ENCODE measurements at places on chromosomes 12 and 14.

- no peak for DNase-seq
Measured at GRCh38 chr12:41684997-41685396, 459.7 kb downstream of the GXYLT1 start.

DNA sequence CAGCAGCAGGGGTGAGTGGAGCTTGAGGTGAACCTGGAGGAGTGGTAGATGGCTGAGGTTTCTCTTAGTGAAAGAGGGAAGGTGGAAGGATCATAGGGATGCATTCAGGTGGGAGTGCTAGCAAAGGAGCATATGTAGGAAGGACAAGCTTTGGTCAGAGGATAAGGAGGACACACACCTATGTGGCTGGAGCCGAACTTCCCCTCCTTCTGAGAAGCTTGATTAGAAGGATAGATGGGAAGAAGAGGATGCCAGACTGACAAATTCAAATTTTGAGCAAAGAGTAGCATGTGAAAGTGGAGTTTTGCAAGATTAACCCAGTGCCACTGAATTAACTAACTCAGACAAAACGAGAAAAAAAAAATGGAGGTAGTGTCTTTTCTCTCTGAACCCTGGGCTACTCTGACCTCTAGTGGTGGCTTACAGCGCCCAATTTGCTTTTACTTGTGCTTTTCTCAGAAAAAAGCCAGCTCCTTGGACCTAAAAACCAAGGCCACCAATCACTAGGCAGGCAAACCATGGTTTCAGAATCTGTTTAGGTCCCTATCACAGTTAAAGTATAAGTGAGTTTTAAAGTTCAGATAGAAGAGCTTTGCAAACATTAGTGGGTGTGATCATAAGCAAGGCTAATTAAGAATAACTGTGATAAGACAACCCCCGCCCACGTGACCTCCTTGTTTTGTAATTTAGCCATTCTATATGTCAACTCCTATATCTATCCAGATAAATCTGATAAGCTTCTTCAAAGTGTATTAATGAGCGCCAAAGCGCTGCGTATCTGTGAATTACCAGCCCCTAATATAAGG, 15.5 kb downstream of the EMP1 start:
- peak; percentile 36 for DNase-seq

DNA sequence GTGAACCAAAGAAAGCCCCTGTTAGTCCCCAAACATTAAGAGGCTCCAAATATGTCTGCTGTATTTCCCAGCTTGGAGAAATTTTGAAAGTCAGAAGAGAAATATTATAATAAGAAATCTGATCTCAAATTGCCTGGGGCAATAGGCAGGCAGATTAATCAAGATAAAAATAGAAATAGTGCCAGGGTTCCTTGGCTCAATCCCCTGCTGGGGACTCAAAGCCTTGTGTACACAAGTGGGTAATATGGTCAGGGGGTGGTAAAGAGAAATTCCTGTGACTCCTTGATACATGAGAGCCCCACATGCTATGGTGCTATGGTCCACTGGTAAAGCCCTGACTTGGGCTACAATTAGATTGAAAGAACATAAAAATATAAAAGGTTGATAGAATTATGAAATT, 41.3 kb upstream of the ARID2 start:
- DNase-seq = no peak

DNA sequence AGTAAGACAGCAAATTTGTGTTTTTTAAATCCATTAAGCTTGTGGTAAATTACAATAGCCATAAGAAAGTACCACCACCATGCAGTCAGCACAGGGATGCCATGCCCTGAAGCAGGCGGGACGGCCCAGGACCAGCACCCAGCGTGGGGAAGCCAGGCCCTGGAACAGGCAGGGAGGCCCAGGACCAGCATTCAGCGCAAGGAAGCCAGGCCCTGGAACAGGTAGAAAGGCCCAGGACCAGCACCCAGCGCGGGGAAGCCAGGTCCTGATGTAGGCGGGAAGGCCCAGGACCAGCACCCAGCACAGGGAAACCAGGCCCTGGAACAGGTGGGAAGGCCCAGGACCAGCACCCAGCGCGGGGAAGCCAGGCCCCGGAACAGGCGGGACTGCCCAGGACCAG, 13.2 kb downstream of the CHFR start:
- no peak for DNase-seq

DNA sequence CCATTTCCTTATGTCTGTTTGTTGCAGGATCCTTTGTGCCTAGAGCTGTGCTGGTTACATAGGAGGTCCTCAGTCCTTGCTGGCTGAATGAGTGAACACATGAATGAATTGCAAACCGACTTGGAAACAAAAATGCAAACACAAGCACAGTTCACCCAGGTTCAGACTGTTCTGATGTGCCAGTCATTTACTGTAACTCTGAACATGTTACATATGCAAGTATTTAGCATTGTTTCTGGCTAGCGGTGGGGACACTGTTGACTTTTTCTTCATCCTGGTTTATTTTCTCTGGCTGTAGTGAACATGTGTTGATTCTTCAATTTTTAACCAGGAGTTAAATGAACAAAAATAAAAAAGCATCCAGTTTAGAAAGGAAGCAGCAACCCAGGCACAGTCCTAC, 33.4 kb downstream of the TSPAN9 start:
- DNase-seq = no peak

DNA sequence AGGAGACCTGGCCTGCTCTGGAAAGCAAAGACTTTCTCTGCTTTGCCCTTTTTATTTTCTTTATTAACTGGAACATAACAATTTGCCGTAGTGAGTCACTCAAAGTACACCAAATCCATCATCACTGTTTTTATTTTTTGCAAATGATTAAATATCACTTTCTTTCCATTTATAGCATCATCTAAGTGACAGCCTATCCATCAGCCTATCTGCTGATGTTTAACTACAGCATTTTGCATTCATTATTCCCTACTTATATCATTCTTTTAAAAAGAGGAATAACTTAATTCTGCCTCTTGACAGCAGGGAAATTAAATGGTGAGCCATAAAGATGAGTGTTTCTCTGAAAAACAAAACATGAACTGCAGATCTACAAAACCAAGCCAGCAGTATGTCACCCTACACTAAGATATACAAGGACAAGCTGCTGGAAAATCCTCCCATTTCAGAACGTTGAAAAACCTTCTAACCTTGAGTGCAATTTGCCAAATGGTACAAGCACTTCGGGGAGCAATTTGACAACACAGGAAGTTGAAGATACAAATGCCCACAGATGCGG, 821.3 kb upstream of the TMEM132C start:
- DNase-seq = no peak

DNA sequence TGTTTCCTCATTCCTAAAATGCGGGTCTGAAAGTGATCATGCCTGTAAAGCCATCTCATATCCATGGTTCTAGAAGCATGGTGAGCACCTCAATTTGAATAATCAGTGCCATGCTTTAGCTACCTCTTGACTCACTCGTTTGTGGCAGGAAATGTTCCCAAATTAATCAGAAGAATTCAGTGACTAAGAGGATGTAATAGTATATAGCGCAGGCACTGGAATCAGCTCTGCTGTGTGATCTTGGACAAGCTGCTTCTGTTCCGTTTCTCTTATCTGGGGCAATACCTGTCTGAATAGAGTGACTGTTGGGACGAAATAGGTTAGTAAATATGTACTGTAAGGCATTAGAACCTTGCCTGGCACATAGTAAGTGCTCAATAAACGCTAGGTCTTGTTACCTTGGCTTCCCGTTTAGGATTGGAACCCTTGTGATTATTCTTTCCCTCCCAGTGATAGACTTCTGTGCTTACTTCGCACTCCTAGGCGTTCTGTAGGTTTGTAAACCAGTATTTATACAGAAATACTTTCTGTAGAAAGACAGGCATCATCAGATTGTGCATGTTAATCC, 820 bp upstream of the SMAGP start:
- DNase-seq = no peak

All from NCI-H2171 (cell line).